NCI-H69 (cell line): ENCODE measurements at places on chromosomes 1 and 21.

DNA sequence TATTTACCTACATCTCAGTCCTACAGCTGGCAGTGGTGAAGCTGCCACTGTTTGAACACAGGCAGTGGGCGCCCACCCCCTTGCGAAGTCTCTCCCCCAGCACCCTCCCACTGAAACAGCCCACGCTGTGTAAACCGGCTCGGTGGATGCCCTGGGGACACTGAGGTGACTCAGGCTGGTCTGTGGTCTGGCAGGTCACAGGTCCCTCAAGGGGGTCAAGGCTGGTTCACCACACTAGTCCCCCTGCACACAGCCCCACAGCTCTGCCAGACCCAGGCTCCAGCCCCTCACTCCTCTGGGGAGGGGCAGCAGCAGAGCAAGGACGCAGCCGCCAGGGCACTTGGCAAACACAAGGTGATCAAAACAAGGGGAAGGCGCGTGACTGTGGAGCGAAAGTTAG lies 7.6 kb downstream of the CHD5 start:
- no peak for DNase-seq

DNA sequence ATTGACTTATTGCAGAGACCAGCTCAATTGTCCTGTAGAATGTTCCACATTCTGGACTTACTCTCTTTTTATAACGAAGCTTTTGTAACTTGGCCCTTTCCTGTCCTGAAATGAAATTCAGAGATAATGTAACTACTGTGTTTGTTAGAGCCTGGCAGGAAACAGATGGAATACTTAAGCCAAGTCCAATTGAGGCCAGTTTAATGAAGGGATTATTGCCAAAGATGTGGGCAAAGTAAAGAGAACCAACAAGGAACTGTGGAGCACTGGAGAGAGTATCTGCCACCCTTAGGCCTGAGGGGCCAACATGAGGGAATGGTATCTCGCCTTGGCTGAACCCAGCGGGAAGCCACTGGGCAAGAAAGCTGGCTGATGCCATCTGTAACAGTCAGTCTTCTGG lies 32.9 kb downstream of the MFSD2A start:
- peak; percentile 17 for DNase-seq

DNA sequence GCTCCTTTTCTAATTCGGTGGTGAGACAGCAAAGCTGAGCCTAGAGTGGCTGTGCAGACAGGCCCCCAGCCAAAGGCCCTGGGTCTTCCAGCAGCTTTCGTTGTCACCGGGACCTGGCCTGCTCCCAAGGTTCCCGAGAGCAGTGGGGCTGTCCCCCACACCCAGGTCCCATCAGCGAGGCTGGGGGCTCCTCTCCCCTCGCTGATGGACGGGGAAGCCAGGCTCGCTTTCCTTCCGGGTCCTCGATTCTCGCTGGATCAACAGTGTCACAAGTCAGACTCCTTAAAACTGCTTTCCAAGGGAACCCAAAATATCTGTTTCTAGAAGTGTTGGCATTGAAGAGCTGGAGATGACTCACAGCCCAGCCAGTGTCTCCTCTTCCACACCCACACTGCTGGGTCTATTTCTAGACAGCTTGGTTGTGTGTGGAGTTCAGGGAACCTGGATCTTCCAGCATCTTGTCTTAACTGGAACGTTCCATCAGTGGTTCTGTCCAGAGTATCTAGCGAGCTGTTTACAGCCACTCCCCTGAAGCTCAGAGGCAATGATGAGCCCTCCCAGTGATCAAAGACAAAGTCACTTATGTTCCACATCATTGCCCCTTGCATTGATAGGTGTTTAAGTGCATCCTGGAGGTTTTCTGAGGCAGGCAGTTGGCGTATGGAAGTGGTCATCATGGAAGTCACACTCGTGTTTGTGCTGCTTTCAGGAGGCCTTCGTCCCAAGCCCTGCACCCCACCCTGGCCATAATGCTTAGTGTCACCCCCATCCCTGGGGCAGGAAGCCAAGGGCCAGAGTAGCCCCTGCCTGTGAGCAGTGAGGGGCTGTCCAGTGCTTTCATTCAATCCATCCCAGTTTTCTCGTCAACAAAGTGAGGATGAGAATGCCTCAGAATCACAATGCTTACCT lies 35.2 kb downstream of the RRP1 start:
- no peak for DNase-seq

DNA sequence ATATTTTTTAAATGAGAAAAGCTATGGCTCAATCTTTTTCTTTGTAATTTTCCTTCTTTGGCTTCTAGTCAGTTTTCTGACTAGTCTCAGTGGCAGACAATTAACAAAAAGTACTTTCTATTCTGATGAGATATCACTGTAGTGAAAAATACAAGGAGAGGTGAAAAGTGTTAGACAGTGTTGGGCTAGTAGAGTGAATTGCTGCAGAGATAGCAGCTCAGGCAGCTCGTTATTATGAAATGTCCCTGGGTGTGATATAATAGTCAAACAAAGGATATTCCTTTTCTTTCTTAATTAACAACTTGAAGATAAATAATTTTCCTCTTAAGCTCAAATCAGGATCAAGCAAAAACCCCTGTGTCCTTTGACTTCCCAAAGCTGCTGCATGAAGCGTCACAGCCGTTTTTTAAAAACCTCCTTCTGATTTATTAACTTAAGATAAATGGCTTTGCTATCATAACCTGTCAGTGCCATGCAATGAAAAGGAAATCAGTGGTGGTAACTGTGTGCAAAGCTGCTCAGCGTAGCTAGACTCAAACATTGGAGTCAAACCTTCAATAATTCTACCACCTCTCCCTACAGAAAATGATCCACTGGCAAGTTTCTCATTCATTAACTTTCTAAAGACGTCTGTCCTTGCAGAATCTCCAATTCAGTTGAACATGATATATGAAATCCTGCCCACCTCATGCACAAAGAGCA lies 646.6 kb upstream of the PTBP2 start:
- no peak for DNase-seq

- peak; percentile 74 for DNase-seq
Measured at GRCh38 chr1:199684686-199685273, 342.7 kb upstream of the NR5A2 start.

- DNase-seq: peak; percentile 36
Measured at GRCh38 chr1:234127026-234127671, 222.7 kb downstream of the SLC35F3 start.

DNA sequence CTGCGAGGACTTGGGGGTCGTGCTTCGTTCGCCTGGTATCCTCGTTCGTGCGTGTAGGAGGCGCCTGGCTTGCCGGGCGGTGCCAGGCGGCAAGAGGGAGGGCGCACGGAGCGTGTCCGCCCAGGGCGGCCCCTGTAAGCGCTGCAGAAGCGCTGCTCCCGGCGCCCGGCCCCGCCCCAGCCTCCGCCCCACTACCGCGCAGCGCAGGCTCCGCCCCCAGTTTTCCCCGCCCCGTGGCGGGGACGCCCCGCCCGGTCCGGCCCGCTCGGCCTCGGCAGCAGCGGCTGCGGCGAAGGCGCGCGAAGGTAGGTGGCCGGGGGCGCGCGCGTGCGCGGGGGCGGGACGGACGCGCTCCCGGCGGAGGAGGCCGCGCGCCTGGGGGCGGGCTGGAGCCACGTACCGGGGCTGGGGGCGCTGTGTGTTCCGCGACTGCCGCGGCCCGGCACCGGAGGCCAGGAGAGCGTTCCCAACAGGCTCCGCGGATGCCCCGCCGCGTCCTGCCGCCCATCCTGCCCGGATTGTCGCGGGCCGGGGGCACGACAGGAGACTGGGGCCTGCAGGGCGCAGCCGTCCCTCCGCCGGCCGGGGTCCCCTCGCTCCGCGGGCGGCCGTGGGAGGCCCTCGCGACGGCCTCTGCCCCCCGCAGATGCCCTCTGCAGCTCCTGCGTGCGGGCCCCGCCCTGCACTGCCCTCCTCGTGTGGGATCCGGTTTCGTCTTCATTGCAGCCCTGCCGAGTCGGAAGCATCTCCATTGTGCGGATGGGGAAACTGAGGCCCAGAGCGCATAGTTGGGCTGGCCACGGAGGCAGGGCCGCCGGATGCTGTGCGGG lies 7.7 kb upstream of the CROCC start:
- peak; percentile 92 for DNase-seq

DNA sequence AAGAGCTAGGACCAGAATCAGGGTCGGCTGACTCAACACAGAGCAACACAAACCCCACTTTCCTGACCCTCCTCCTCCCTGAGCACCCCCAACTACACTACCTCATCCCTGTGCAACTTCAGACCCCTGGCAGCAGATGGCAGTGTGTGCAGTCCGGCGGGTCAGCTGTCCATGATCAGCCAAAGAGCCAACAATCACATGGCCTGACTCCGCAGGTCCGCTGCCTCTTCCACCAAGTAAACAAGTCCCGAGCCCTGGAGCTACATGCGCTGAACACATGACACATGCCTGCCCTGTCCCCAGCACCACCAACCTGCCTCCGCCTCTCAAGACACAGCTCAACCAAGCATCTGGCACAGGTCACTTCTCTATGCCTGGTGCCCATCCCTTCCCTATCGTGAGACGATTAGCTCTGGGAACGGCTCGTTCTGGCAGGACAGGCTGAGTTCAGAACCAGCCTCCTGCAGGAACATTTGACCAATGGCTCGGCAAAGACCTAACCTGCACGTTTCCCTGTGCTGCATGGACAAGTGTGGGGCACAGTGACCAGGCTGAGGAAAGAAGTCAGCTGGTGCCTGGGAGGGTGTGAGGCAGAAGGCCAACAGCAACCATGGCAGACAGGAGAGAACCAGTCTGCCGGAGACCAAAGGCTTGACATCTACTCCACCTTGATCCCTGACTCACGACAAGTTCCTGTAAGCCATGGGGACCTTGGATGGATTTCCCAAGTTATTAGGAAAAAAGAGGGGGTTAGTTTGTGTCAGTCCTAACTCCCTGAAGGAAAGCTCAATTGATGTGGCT lies 60.3 kb downstream of the CD46 start:
- peak; percentile 32 for DNase-seq

- DNase-seq: no peak
Measured at GRCh38 chr1:23575226-23575810, 16.0 kb upstream of the ID3 start.

DNA sequence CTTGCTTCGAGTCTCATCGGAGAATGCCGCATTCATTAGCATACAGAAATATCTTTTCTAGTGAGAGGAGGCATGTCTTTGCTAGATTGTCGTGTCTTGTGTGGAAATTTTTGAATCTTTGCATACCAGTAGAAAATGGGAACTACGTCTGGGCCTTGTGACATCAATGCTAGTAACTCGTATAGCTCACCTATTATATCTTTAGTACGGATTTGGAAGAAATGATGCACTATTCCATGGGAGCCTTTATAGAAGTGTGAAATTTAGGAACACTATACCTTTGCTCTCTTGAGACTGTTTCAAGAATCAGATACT lies 835 bp downstream of the UHMK1 start:
- DNase-seq: no peak

DNA sequence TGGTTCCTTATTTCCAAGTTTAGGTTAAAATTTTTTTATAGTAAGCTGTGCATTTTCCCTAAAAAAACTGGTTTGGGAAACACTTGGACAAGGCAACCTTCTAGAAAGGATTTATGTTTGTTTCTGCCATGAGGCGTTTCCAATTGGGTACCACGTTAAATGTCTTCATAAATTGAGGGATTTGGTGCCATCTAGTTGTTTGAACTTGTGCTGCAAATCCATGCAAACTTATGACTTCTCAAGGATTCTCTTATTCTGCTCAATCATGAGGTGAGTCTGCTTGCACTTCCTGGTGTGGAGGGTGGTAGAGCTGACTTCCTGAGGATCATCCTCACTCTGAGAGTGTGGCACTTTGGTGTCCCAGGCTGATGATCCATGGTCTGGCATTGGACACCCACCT lies 123.3 kb downstream of the PCNX2 start:
- peak; percentile 7 for DNase-seq

GRCh38 chr1:248778906-248779305 lies 23.3 kb upstream of the LYPD8 start:
- DNase-seq: no peak

DNA sequence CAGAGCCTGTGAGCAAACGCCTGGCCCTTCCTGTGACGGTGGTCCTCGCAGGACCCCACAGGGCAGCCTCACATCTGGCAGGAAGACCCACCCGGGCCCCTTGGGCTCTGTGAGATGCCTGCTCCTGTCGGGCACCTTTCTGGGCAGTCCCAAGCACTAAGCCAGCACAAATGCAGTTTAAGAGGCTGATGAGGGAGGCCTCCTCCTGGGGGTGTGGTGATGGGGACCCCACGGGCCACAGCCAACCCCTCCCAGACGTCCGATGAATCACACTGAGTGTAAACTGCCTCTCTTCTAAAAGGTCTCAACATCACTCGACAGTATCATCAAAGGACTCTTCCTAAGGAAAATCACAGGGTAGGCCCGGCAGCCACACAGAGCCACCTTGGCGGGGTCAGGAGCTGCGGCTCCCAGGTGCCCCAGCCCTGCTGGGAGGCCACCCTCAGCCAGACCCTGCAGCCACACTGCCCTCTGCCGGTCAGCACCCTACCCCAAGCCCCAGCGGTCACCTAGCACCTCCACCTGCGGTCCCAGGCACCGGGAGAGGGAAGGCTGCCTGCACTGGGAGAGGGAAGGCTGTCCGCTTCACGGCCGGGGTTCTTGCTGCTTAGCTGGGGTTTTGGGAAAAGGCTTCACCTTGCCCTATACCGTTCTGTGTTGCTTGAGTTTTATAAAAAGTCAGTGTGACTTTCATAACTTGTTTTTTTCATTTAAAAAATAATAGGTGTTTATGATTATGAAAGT lies 3.9 kb upstream of the PRKCZ start:
- peak; percentile 44 for DNase-seq

GRCh38 chr1:211606914-211607753 lies 28.2 kb upstream of the SLC30A1 start:
- DNase-seq: no peak

DNA sequence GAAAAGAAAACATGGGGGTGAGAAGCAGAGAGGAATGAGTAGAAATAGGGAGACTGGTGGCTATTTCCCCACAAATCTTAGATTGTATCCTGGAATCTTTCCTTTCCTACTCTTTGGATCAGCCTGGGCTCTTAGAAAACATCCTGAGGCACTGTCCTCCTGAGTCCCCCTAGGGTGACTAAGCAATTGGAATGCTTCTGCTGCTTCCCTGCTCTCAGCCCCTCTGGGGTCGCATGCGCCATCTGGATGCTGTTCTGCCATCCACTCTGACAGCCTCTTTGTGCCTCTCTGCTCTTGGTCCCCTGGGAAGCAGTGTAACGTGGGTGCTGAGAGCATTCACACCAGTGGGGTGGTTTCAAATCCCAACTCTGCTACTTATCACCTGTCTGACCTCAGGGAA lies 443.0 kb downstream of the SIPA1L2 start:
- DNase-seq: no peak

DNA sequence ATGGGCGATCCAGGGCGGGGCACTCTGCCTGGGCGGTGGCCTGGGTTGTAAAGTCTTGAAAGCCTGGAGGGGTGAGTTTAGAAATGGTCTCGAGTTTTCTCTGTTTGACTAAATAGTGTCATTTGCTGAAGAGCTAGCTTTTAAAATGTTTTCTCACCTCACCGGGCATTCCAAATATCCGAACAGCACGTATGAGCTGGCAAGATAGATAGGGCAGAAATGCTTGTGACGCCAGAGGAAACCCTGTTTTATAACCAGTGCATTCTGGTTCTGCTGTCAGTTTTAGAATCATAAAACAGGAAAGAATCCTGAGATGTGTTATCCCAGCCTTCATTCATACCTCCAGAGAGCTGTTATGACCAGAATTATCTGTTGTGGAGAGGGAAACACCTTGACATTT lies 725 bp downstream of the RTCA start:
- DNase-seq: peak; percentile 30
